ENCODE measurements at places on chromosomes 16 and 17.
A peak's percentile ranks its signal among the peaks of the same experiment; 100 is the strongest.

GRCh38 chr17:12990041-12990808, 27.6 kb downstream of the ELAC2 start:
- no peak for DNase-seq

- no peak for DNase-seq
Measured at GRCh38 chr16:56245197-56245596, 53.9 kb downstream of the GNAO1 start.

DNA sequence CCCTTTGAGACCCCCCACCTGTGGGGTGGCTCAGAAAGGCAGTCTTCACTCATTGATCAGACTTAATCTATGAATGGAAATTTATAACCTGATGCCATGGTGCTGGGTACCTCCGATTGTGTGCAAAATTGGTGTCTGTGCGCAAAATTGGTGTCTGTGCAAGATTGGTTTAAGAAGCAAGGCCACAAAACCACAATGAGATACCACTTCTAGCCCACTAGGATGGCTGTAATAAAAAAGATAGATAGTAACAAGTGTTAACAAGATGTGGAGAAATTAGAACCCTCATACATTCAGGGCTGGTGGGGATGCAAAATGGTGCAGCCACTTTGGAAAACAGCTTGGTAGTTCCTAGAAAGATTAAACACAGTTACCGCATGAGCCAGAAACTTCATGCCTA, 13.9 kb upstream of the CSNK2A2 start:
- DNase-seq, result no peak

DNA sequence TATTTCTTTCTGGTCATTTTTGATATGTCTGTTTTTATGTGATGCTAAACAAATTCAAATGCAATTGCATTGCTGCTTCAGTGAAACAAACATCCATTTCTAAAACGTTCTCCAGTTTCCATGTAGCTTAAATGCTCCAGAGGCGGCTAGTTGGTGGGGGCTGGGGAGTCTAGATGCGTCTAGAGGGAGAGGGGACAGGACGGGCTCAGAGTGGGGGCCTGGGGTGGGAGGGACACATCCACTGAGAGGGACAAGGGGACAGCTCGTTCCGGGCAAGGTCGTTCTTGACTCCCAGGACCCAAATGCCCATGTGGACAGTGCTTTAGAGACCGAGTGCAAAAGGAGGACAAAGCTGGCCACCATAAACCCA, 102.3 kb downstream of the FOXL1 start:
- DNase-seq, result no peak

- DNase-seq, result no peak
Measured at GRCh38 chr17:71741836-71742235, 379.0 kb upstream of the SOX9 start.

DNA sequence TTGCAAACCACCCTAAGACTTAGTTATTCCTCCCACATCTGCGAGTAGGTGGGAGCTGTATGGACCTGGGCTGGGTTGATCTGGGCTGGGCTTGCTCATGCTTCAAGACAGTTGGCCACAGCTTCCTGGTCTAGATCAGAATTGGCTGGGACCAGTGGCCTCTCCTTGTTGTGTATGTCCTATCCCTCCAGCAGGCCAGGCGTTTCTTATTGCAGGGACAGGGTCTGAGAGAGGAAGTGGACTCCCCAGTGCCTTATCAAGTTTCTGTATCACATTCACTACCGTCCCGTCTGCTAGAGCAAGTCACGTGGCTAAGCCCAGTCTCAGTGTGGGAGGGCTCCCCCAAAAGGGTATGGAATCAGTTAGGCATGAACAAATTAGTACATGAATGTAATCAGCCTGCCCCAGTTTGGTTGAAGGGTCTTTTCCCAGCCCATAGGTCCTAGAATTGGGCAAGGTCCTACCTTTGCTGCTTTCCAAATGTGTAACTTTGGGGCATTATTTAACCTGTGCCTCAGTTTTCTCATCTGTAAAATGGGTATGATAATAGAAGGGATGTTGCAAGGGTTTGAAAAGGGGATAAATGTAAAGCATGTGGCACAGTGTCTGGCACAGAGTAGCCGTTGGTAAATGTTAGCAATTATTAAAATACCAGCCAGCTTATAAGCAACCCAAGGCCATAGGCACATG, 36.0 kb downstream of the NKD1 start:
- DNase-seq, result no peak

- peak; percentile 68 for DNase-seq
Measured at GRCh38 chr17:3738562-3739295, 15.0 kb downstream of the HASPIN start.

DNA sequence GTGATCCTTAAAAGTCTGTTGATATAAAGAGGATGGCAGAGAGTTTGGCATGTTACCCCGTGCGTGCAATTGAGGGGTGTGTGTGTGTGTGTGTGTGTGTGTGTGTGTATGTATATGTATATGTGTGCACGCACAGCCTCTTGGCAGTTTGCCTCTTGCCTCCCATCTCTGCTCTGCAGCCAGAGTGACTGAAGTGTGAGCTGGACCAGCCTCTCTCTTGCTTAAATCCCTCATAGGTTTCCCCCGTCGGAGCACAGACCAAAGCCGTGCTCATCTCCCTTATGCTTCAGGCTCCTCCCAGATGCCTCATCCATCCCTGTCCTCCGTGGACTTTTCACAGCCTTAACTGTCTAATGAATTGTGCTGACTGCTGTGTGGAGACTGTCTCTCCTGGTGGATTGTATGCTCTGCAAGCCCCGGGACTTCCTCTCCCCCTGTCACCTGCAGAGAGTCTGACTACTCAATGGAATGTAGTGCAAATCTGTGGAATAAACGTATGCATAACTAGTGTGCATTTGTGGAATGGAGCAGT, 413.5 kb downstream of the CPPED1 start:
- no peak for DNase-seq

DNA sequence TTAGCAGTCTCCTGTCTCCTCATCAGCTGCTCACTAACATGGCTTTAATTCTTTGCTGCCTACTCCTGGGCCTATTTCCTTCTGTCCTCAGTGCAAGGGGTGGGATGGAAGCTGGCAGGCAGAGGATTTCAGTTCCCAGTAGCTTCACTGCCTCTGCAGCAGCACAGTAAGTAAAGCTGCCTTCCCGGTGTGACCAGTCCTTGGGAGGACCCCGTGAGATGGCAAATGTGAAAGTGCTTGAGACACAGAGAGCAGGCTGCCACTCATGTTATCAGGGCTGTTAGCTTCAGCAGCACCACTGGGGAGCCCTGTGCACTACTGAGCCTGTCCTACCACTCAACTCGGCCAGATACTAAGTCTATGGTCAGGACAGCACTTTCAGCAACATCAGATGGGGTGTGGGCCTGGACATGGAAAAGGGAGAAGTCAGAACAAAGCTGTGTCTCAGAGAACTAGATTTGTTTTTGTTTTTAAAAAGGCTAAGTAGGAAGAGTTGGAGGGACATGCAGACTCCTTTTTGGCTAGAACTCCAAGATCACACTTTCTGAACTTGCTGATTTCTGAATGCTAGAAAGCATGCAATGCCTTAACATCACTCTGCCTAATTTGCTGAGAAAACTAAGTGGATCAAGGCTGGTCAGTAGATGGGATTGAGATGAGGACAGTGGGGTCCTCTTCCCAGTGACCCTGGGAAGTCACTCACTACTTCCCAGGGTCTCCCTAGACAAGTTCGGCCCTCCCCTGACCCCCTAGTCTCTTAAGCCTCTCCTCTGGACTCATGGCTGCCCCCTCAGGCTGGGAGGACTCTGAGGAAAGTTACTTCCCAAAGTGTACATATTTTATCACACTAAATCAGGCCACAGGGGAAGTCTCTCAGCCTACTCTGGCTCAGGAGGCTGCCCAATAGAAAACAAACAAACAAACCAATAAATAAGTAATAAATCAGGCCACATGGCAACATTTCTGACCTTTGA, 1.1 kb downstream of the ACSF2 start:
- no peak for DNase-seq

- no peak for DNase-seq
Measured at GRCh38 chr16:20910781-20911321, 10.3 kb downstream of the LYRM1 start.

DNA sequence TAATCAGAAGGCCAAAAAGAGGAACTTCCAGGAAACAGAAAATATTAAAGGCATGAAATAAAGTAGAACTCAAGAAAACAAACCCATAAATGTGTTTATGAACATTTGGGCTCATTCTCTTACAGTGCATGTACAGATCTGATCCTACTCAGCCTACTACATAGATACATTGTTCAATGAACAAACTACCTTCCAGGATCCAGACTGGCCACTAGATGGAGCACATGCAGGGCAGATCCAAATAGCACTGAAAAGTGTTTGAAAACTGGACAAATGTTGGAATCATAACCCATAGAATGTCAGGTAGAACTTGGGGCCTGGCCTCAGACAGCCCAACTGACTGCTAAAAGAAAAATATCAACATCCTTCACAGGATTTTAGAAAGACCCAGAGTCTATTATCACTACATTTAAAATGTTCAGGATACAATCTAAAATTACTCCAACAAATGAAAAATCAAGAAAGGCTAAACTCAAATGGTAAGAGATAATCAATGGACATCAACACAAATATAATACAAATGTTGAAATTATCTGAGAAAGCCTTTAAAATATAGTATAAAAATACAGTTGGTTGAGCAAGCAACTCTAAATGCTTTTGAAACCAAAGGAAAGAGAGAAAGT, 122.4 kb upstream of the NUDT7 start:
- peak; percentile 14 for DNase-seq
